ENCODE measurements at places on chromosomes 1 and 21.

- DNase-seq: no peak
Observed at GRCh38 chr21:42500736-42501135, 4.7 kb upstream of the RSPH1 start.

- no peak for DNase-seq
Observed at GRCh38 chr1:99365545-99365944, 101.3 kb downstream of the PLPPR4 start.

- no peak for DNase-seq
Observed at GRCh38 chr1:92707292-92707691, 77.6 kb downstream of the EVI5 start.

DNA sequence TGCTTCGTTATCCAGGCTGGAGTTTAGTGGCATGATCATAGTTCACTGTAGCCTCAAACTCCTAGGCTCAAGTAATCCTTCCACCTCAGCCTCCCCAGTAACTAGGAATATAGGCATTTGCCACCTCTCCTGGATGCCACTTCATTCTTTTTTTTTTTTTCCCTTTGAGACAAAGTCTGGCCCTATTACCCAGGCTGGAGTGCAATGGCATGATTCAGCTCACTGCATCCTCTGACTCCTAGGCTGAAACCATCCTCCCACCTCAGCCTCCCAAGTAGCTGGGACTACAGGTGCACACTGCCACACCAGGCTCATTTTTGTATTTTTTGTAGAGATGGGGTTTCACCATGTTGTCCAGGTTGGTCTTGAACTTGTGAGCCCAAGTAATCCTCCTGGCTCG is 19.3 kb downstream of the OSBPL9 start:
- no peak for DNase-seq

GRCh38 chr1:1282998-1283397 is 2.8 kb downstream of the SCNN1D start:
- DNase-seq: no peak

GRCh38 chr1:229094476-229095311 is 176.2 kb upstream of the RAB4A start:
- no peak for DNase-seq

DNA sequence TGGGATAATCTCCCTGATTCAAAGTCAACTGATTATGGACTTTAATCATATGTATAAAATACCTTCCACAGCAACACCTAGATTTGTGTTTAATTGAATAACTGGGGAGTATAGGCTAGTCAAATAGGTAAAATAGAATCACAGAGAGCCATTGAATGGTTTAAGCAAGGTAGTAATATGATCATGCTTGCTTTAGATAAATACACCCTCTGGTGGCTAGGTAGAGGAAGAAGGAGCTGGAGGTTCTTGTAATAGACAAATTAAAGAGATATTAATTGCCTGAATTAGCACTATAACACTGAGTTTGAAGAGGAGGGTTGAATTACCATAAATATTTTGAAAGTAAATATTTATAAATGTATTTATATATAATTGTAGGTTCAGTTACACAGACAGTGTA is 40.3 kb downstream of the DIRAS3 start:
- DNase-seq: no peak

- no peak for DNase-seq
Observed at GRCh38 chr1:234000557-234001041, 96.1 kb downstream of the SLC35F3 start.

DNA sequence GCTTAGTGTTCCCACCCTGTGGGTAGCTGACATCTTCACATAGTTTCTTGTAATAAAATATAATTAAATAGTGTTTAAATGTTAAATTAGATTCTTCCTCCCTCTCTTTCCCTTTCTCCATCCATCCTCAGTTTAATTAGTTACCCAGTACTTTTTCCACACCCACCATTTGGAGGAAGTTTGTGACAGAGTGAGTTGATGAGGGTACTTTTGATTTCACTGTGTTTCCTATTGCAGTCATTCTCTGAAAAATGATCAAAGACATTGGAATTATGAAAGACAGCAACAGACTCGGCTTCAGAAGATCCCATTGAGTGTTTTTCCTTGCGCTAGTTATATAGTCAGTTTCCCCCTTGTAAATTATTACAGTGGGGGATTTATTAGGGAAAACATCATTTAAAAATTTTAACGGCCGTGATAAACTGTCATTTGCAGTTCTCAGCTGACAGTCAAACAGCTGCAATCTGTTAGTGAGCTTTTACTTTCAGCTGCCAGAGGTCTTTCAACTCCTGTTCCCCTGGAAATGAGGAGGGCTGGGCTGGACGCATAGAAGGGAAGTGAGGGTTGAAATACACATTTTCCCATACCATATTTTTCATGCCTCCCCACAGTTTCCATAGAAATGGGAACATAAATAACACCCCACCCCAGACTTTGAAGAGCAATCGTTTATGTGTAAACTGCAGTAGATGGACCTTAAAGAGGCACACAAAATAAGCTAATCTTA is 61.3 kb upstream of the CACYBP start:
- DNase-seq: no peak

DNA sequence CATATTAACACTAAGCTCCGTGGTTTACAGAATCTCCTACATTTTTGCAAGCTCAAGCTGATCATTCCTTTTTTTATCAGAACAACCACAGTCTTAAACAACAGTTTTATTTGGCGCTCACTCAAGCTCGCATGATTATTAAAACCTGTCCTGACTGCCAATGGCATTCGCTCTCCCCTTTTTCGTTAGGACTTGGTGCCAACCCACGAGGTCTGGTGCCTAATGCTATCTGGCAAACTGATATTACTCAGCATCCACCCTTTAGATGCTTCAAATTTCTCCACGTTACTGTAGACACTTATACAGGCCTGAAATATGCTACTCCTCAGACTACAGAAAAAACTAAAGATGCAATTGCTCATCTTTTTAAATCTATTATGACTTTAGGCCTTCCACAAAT is 23.0 kb upstream of the ITLN1 start:
- no peak for DNase-seq

DNA sequence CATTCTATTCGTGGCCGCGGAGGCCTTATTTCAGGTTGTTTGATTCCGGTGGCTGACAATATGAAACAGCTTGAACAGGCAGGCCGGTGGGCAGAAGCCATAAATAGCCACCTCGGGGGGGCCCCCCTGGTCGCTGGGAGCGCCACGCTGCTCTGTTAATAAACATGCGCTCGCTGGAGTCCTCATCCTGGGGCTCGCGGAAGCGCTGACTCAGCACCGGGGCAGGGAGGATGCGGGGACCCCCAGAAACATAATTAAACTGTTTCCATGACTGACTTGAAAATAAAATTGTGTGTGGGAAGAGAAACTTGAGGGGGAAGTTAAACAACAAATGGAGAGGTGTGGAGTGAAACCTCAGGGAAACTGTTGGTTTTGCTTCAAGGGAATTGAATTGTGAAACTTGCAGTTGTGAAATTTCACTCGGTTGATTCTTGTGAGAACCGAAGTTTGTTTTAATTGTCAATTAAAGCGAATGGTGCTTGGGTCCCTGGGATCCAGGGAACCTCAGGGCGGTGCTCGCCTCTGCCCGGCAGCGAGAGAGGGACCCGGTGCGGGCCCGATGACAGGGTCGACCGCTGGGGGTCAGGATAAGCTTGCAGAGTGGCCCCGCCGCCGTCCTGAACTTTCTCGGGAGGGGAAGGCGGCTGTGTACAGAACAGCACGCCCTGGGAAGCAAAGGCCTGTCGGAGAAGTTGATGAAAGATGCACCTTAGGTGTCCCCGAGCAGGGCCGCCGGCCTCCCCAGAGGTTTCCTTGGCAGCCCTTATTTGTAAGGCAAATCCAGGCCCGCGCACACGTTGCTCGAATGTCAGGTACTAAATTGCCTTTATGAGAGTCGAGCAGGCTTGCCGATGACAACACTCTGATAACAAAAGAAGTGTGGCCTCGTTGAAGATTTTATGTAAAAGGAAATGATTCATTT is 176.9 kb upstream of the LMO4 start:
- peak; percentile 81 for DNase-seq

DNA sequence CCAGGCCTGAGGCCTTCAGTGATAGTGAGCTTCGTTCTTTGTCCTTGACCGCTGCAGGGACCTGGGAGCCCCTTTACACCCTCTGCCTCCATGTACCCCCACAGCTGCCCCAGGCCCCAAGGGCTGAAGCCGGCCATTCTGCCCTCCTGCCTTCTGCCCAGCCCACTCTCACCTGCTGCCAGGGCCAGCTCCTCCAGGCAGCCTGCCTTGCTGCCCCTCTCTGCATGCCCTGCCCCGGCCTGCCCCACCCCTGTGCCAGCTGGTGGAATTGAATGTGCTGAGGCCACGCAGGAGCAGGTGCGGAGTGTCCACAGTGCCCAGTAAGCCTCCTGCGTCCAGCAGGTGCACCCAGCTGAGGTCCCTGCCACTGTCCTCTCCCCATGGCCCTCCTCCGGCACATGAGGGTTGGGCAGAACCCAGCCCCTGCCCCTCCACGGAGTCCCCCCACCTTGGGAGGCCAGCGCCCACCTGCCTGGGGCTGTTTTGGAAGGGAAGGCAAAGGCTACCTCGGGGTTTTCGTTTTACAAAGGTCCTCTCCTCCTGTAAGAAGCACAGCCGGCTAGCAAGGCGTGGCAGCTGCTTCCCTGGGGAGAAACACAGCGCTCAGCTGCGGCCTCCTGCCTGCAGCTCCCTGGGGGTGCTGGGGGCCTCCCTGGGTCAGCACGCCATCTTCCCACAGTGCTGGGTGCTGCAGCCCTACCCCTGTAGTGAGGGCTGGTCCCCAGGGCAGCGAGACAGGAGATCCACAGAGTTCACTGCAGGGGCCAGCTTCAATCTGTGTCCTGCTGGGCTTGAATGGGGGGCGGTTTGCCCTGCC is 21.0 kb downstream of the MMEL1 start:
- DNase-seq: no peak

DNA sequence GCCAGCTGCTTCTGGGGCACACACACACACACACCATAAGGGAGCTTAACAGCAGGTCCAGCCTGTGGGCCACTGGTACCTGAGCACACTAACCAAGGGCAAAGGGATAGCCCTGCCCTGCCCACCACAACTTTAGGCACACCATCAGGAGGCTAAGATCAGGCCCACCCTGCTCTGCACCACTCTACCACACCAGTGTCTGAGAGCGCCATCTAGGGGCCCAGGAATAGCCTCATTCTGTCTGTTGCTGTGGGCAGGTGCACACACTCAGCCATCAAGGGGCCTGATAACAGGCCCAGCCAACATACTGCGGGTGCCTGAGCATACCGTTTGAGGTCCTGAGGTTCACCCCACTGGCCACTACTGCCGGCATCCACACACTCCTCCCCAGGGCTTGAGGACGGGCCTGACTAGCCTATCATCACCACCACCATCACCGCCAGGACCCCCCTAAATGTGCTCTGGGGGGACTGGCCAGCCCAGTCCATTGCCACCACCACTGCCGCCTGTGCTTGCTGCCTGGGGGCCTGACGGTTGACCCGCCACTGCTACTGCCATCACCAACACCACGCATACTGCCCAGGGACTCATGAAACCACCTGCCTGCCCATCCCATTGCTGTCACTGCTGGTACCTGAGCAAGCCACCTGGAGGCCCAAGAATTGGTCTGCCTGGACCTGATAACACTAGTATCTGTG is 31.3 kb downstream of the NSL1 start:
- peak; percentile 20 for DNase-seq

DNA sequence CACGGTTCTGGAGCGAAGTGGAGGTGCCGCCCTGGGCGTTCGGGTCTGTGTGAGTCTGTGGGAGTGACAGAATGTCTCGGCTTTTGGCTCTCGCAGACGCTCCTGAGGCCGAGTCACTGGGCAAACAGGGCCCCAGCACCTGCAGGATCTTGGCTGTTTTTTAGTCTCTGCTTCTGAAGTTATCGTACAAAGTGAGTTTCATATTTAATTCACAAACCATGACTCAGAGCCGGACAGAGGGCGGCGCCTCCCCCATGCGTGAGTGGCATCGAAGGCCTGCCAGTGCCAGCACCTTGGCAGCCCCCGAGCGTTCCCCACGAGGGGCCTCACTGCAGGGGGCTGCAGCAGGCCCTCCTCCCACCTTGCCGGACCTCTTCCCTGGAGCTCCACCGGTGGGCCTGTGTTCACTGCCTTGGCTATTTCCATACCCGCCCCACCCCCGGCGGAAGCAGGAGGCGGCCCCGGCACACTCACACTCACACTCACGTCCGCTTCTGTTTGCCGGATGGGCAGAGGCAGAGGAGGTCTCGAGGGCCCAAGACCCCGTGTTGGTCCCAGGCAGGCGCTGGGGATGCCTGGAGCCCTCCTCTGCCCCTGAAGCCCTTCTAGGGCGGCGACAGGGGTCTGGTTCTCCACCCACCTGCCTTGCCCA is 56.3 kb downstream of the MORN1 start:
- no peak for DNase-seq

DNA sequence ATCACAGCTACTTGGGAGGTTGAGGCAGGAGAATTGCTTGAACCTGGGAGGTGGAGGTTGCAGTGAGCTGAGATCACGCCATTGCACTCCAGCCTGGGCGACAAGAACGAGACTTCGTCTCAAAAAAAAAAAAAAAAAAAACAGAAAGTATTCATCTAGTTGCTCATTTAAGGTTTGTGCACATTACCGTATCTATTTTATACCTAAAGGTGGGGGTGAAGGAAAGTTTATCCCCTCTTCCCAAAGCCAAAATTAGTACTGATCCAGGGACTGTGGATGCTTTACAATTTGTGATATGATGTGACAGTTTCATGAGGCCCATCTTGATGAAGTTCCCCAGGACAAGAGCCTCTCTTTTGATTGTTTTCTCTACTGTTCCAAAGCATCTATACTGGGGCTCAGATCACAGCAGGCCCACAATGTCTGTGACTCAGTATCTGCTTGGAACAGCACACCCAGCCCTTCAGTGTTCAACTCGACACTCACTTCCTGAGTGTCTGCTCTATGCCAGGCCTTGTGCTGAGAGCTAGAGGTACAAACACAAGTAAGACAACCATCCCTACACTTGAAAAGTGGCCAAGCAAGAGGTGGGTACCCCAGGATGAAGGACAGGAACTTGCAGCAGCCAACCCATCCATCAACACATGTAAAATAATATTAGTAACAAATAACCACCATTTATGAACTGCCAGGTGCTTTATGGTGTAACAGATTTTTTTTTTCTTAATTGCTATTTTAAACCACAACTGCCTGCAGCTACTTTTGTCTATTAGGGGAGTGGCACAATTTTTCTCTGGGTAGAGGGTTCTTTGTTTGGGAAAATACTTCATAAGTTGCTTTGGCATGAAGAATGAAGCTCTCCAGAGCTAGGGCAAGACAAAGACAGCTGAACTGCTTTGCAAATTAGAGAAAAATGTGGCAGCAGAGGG is 29.0 kb upstream of the KHDRBS1 start:
- no peak for DNase-seq

DNA sequence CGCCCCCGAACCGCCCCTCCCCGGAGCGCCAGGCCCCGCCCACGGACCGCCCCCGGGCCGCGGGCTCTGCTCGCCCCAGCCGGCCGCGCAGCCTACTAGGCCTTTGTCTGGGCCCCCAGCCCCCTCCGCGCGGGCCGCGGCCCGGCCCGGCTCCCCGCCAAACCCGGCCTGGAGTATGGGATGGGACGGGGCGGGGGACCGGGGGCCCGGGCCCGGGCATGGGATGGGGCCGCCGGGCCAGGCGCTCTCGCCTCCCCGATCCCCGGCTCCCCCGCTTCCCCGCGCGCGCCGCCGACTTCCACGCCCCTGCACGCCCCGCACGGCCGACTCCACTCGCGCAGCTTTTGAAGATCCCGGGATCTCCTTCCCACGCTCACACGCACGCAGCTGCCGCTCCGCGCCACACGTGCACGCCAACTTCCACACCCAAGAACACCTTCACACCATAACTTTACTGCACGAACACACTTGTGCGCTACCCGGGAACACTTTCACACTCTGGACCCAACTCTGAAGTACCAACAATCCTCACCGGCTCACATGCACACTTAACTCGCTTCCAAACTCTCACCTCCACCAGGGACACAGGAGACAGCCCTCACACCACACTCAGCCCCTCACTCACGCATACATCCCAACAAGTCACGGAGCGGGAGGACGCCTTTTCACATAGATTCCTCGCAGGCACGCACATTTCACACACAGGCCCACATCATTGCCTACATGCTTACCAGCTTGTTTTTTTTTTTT is 437 bp upstream of the HSPG2 start:
- peak; percentile 81 for DNase-seq
